Thoracic aorta (tissue), 2 donors: ENCODE measurements at places on chromosomes 7 and 10. TPM values are rescaled to one million over a fixed set of nuclear protein-coding genes. Genes with fewer than 3 reads are reported as not detected.

Gene CPEB3
- 12.2 TPM for total RNA-seq

Gene DEPP1
- total RNA-seq = 473 TPM

Gene GIMAP7
- 12.6 TPM for total RNA-seq

Gene CDHR1
- total RNA-seq = 0.14 TPM

Gene INMT
- 243 TPM for total RNA-seq

Gene EGFR
- 54.8 TPM for total RNA-seq

Gene MKI67
- 0.41 TPM for total RNA-seq

Gene CLCN1
- total RNA-seq = not detected

Gene IFIT5
- 24.8 TPM for total RNA-seq

Gene VGF
- total RNA-seq = not detected

Gene NPSR1
- not detected for total RNA-seq

Gene TMEM270
- total RNA-seq = not detected

Gene PPIF
- total RNA-seq = 44.2 TPM

Gene CRYGN
- total RNA-seq = not detected

Gene HOXA10
- not detected for total RNA-seq

Gene BCCIP
- total RNA-seq = 49.2 TPM

Gene EBLN1
- total RNA-seq = not detected

Gene ASIC3
- total RNA-seq = 2.8 TPM
